HepG2 (cell line): ENCODE measurements at places on chromosomes 1 and 21.

GRCh38 chr1:230627767-230628166 lies 14.5 kb upstream of the COG2 start:
- no peak for DNase-seq

DNA sequence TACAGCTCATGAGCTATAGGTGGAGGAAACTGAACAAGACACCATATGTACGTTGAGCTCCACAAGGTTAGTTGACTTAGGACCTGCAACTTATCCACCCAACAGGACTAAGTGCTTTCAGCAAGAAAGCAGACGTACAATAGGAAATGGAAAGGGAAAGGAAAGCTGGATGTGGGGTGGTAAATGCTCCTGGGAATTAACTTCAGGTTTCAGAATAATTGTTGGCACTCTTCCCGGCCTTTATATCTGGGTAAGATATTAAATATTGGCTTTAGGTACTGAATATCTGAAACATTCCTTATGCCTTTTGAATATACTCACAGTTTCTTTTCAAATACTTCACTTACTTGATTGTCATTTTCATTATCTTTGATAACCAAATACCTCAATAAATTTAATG lies 36.3 kb downstream of the GLMN start:
- no peak for DNase-seq

DNA sequence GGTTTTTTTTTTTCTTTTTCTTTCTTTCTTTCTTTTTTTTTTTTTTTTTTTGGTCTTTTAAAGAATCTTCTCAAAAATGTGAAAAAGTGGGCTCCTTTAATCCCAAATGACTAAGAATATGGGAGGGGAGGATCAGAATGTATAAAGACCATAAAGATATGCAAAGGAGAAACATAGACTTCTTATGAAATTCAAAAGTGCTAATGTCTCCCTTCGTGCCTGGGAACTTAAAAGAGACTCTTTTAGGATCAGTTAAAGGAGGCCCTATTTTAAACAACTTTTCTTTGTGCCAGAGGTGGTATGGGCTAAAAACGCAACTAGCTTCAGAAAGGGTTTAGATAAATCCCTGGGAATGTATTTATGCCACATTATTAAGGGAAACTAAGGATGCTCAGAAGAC lies 54.2 kb upstream of the KAZN start:
- DNase-seq = no peak

DNA sequence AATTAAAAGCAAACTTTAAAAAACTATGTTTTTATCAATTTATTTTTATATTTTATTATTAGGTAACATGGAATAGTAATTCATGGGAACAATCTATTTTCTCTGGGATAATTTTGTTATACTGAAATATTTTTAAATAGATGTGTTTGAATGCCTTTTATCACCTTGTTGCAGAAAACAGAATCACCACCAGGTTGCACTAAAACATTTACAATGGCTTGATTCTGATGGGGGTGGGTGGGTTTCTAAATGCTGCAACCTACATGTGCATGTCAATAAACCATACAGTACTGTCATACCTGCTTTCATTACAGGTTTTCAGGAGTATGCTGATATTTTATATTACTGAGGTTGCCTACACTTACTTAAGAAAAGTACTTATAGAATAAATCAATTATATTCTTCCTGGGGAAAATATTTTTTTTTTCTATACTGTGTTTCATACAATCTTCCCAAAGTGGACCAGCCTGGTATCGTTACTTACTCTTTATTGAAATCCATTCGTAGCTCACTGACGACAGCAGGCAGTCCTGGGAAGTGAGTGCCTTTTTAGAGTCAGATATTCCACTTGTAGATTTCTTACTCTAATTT lies 132.8 kb downstream of the PTPRC start:
- peak; percentile 7 for DNase-seq

- DNase-seq = no peak
These were observed 150.6 kb upstream of the HMGB4 start for GRCh38 chr1:33713058-33713877.

- DNase-seq = no peak
These were observed 2.0 kb upstream of the GJA5 start for GRCh38 chr1:147762233-147763024.

- DNase-seq = peak; percentile 22
These were observed 1.0 kb downstream of the AKR7A2 start for GRCh38 chr1:19310720-19311502.

GRCh38 chr1:25360596-25361581 lies 22.8 kb downstream of the TMEM50A start:
- DNase-seq = no peak

GRCh38 chr1:175219774-175220173 lies 27.2 kb upstream of the KIAA0040 start:
- DNase-seq = no peak

DNA sequence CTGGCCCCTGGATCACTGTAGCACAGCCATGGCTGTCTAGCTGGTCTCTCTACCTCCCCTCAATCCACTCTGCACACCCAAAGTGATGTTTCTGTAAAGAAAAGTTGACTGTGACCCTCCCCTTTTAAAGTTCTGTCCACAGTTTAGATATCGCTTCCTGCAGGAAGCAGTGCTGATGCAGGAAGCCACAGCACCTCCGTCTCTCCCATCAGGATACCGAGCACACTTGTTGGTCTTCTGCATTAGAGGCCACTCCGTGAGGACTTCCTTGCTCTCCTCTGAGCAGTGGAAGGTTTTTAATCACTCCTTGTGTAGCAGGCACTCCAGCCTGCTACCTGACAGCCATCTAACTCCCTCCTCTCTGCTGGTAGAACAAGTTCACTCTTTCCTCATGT lies 69.5 kb downstream of the GADD45A start:
- no peak for DNase-seq

- no peak for DNase-seq
These were observed 294.0 kb upstream of the C1orf87 start for GRCh38 chr1:60367532-60367931.

DNA sequence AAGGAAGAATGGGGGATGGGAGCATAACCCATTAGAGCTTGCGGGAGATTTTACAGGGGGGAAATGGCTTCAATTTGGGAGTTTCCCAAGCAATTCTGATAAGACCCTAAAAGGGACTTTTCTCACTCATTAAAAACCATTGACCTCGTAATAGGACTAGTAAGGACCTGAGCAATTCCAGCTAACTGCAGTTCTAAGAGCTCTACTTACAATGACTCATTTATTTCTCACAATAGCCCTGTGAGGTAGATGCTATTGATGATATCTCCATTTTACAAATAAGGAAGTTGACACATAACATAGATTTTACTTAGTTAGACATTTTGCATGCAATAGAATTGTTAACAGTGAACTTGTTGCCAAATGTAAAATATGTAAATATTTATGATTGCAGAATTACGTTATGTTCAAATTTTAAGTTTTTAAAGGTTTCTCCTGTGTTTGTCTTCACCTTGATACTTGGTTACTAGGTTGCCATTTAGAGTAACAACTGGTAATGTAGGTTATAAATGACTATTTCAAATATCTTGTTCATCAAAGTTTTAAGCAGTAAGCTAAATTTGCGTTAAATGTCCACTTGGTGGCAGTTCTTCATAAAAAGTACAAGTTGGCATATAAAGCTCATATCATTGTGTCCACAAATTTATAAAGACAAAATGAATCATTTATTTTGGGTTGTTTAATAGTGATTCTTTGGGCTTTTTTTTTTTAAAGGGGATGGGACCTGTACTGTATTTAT lies 182.0 kb downstream of the PLA2G4A start:
- DNase-seq = no peak
